ENCODE measurements at places on chromosomes 13 and 19.

DNA sequence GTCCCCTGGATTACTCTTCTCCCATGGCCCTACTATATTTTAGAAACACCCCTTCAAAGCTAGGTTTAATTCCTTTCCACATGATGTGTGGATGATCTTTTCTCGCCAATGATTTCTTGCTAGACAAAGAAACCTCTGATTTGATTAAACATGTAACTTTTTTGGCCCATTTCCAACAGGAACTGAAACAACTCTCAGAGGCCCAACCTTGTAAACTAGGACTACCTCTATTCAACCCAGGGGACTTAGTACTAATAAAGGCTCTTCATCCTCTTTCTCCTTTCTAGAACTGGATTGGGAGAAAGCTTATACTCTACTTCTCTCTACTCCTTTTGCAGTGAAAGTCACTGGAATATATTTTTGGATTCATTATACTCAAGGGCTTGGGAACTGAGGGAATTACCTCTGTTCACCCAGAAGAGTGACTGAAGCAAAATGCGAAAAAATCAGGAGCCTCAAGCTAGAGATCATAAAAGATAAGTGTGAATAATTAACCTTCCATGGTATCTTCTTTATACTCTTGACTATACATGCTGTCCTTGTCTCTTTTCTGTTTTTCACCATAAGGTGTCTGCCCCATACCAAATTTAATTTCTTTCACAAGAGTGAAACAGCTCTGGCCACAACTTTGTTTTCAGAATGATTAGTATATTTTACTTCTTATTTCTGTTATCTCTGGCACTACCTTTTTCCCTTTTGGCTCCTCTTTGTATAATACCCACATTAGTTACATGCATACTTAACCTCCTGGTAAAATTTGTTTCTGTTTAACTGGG, 977.6 kb downstream of the SLITRK5 start:
- DNase-seq, result no peak

DNA sequence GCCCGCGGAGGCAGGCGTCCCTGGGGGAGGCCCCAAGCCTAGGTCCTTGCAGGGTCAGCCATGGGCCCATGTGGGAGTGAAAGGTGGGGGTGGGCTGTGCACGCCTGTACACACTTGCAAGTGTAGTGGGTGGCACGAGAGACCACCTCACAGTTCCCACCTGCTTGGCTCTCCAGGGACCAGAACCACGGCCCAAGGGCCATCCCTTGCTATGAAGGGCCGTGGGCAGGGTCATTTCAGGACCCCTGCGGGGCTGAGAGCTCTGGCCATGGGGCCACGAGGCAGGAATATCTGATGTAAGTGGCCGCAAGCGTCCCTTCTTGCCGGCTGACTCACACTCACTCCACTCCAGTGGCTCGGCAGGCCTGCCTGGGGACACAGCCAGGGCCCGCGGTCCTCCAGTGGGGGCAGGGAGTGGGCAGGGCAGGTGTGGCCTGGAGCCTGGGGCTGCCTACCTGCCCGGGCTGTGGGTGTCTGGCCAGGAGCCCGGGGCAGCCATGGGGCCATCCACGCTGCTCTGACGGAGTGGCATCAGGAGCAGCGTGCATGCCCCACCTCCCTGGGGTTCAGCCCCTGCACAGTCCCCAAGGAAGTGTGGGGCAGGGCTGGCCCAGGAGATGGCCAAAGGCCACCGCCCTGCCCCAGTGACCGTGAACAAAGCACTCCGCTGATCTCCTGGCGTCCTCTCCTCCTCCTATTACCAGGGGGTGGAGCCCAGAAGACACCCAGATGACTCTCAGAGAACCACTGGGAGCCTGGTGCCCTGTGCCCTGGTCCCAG, 8.6 kb upstream of the MKNK2 start:
- DNase-seq, result no peak

DNA sequence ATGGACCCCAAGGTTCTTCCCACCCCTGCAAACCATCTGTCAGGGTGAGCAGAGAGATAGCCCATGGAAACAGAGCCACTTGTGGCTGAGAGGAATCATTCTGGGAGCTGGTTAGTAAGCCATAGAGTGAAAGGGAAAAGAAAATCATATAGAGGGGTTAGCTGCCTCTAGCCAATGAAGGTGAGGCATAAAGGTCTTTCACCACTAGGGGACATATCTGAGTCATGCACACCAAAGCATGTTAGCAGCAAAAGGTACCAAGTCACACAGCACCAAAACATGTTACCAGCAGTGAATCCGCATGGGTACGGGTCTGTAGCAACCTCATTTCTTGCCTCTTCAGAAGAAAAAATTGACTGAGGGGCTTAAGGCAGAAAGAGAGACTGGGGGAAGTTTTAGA, 76.7 kb upstream of the ZNF43 start:
- no peak for DNase-seq

DNA sequence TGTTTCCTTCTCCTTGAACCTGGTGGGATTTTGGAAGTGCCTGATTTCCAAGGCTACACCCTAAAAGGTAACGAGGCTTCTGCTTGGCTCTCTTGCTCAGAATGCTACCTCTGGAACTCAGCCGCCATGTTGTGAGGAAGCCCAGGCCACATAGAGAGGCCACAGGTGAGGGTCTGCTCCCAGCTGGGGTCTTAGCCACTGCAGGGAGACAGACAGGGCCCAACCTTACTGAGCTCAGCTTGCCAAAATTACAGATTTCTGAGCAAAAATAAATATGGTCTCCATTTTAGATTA, 61.4 kb downstream of the GPR12 start:
- no peak for DNase-seq

GRCh38 chr13:78398743-78399410, 204.5 kb downstream of the POU4F1 start:
- DNase-seq, result no peak

- DNase-seq, result no peak
Observed at GRCh38 chr13:98923641-98924397, 54.0 kb downstream of the DOCK9 start.

DNA sequence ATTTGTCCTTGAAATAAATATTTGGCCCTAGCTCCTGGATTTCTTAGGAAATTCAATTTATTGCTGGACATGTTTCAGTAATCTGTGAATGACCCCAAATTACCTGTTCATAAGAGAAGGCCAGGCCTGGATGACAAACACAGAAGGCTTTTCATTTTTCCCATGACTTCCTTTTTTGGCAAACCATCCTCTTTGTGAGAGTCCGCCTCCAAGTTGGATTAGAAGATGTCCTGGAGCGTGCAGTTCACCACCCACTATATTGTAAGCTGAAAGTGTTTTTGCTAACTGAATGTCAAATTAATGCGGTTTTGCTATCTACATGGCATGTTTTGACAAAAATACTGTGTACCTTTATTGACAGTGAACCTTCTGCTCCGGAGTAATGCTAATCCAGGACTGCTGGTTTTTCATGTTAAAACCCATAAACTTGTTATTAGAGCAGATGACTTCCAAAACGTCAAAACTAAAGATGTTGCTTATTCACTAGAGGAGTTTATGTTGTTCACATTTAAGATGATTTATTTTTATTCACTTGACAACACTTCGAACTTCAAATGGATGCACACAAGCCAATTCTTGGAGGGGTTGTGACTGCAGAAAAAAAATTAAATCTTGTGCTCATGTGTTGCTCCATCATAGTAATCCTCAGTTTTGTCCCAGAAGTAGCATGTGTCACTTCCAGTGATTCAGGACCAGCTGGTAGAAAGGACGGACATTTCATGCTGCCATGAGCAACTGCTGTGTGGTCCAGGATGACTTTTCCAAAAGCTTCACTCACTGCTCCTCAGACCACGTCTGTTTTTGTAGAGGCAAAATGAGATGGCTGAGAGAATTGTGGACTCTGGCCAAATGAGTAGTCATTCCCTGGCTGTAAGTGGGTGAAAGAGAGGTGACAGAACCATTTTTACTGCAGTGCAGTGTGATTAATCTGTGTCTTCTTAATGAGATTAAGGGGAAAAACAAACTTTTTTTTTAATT, 71.0 kb downstream of the ITGBL1 start:
- DNase-seq, result no peak

- peak; percentile 45 for DNase-seq
Observed at GRCh38 chr19:18109733-18110608, 12.4 kb downstream of the MAST3 start.

GRCh38 chr19:2423915-2424685, 3.3 kb downstream of the TIMM13 start:
- DNase-seq, result no peak

DNA sequence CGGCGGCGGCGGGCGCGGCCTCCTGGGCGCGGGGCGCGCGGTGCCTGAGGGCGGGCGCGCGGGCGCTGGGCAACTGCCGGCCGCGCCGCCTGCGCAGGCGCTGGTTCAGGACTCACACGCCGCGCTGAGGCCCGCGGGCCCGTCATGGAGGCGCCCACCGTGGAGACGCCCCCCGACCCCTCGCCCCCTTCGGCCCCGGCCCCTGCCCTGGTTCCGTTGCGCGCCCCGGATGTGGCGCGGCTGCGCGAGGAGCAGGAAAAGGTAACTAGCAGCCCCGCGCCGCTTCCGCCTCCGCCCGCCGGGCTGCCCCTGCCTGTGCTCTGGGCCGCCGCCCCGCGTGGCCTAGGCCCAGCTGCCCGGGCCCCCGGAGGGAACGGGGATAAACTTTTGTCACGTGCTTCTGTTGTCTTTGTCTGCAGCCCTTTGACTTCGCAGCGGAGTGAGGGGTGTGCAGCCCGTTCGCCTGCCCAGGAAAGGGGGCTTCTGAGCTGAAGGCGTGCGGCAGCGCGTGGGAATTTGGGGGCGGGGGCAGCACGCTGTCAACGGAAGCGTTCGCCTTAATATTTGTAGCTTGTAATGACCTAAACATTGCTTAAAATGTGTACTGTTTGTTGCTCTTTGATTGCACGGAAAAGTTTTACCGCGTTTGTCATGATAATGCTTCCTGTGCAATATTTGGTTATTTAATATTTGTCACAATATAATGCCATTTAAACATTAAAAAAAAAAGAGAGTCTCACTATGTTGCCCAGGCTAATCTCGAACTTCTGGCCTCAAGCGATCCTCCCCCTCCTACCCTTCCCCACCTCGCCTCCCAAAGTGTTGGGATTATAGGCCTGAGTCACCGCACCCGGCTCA, 594 bp downstream of the URI1 start:
- DNase-seq, result peak; percentile 75

DNA sequence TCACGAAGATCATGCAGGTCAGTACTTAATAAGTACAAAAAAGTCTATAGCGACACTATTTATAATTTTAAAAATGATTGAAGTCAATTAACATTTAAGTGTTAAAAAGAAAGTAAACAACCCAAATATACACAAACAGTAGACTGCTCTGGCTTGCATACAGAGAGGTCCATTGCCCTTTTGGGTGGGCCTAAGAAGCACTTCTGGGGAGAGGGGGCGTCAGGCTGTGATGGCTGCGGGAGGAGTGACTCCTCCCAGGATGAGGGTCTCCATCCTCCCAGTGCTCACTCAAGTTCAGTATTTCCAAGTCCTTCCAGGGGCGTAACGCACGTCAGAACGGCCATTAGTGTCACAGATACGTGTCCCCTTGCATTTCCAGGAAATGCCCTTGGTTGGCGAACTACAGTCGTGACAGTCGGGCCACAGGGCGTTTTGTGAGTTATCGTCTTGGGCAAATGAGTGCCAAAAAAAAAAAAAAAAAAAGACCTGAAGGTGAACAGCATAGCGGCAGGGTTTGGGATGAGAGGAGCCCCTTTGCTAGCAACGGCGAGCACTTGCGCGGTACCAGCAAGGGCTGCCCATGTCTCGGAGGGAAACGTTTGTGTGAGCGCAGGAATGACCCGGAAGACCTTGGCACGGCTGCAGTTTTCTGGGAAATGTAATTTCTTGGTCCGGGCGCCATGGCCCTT, at the start of gene SCGB2B2:
TSS of gene SCGB2B2 (minus strand) at position 463 of the 689 bp plus-strand sequence. CDS start 82,596 bp downstream, outside the sequence.
- DNase-seq, result peak; percentile 43

DNA sequence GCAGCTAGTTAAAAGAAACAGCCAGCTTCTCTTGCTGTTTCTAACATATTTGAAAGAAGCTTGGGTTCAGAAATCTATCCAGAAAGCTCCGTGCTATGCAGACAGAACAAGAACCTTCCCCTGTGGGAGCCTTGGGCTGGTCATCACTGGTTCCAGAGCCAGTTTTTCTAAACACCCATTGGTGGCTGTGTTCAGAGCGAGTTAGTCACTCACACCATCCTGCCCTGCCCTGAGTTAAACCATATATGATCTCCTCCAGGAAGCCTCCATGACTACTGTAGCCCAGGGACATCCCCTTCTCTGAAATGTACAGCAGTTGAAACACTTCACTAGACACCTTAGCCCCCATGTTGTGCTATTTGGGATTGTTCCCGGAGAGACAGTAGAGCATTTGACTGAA, 200.8 kb upstream of the SGCG start:
- no peak for DNase-seq

- DNase-seq, result no peak
Observed at GRCh38 chr13:22126433-22127021, 455.7 kb downstream of the FGF9 start.

GRCh38 chr19:17079710-17080439, 4.3 kb downstream of the MYO9B start:
- peak; percentile 71 for DNase-seq

DNA sequence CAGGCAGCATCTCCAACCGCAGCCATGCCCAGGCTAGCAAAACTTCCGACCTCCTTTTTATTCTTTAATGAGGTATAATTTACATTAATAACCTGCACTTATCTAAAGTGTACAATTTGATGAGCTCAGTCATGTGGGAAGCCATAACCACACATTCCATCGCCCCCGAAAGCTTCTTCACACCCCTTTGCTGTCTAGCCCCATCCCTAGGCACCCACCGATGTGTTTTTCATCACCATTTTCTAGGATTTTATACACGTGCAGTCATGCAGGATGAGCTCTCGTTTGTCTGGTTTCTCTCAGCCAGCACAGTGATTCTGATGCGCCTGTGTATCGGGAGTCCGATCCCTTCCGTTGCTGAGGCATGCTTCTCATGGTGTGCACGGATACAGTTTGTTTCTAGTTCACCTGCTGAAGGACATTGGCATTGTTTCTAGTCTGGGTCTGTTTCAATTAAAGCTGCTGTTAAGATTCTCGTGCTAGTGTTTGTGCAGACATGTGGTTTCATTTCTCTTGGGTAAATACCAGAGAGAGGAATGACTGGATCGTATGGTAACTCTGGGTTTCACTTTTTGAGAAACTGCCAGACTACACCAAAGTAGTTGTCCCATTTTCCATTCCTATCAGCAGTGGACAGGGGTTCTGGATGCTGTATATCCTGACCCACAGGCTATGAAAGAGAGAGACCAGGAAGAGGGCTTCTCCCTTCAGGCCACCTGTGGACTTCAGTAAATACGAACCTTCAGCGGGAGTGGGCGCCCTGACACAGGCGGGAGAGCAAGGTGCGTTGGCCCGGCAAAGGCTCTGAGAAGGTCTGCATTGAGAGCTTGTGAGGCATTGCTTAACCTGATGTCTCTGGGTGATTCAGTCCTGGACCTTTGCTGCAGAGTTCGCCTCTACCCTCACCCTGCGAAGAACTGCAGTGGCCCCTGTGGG, 4.9 kb downstream of the AP1M1 start:
- no peak for DNase-seq

GRCh38 chr19:5403968-5404640, 51.1 kb upstream of the ZNRF4 start:
- peak; percentile 56 for DNase-seq

- DNase-seq, result no peak
Observed at GRCh38 chr13:73141292-73141771, 82.5 kb downstream of the KLF5 start.
